ENCODE measurements at places on chromosomes 2 and 18.

GRCh38 chr2:42117923-42118753 is 51.0 kb upstream of the EML4 start:
- DNase-seq: no peak

DNA sequence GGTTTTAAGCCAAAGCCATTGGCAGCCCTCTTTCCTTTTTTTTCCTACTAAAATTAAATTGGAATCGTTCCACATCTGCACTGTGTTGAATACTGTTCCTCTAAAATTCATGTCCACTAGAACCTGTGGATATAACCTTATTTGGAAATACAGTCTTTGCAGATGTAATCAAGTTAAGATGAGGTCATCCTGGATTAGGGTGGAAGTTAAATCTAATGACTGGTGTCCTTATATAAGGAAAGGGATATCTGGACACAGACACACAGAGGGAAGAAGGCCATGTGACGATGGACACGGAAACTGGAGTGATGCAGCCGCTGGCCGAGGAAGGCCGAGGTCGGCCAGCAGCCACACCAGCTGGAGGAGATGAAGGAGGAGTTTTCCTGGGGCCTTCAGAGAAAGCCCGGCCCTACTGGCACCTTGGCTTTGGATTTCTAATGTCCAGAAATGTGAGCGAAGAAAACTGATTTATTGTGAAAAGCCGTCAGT is 49.4 kb downstream of the LONRF2 start:
- DNase-seq: no peak

- no peak for DNase-seq
Measured at GRCh38 chr18:25533218-25533617, 181.3 kb upstream of the ZNF521 start.

DNA sequence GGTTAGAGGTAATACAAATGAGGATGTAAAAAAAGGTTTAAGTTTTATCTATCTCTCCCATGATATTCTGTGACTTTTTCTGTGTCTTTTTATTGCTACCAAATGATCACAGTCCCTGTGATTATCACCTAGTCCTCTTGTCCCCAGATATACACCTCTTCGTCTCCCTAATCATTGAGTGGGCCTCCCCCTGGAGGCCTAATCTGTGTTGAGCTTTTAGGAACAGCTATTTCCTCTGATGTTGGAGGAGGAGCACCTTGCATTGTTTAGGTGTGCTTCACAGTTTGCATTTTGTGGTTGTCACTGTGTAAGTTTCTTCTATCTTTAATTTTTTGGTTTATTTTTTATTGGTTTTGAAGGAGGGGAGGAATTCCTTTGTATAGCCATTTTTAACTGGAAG is 33.3 kb downstream of the CCDC85A start:
- no peak for DNase-seq

GRCh38 chr2:202815548-202816360 is 55.8 kb downstream of the ICA1L start:
- DNase-seq: no peak

GRCh38 chr2:114968748-114969400 is 526.4 kb downstream of the DPP10 start:
- DNase-seq: no peak

GRCh38 chr18:31185186-31185950 is 22.7 kb upstream of the DSC1 start:
- DNase-seq: no peak

DNA sequence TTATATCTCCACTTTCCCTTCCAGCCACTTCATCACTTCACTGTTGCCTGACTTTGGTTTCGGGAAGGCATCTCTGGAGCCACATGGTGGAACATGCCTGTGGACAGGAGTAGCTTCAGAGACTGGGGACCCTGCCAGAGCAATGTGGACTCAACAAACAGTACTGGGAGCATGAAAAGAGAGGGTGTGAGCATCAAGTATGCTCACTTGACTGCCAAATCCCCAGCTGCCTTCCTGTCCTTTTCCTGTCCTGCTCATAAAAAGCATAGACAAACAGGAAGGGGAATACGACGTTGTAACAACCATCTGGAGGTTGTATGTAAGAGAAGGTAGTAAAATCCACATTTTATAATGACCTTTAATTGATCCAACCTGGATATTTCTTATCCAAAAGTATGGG is 61.3 kb upstream of the CSRNP3 start:
- no peak for DNase-seq

GRCh38 chr2:201452922-201453643 is 1.5 kb downstream of the STRADB start:
- DNase-seq: no peak

DNA sequence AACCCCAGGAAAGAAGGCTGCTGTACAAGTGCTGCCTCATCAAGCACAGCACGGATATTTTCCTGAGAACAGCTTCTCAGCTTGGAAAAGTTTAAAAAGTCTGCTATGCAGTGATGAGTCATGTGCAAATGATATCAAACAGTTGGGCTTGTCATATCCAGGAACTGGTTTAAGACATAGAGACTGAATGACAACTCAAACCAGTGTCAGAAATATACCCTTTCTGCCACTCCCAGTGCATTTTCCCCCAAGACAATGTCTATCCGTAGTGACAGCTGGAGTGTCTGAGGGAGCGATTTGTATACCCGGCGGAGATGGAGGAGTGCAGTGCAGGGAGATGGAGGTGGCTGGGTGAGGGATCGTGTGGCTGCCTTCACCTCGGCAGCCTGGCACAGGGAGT is 28.2 kb downstream of the SOX11 start:
- no peak for DNase-seq

DNA sequence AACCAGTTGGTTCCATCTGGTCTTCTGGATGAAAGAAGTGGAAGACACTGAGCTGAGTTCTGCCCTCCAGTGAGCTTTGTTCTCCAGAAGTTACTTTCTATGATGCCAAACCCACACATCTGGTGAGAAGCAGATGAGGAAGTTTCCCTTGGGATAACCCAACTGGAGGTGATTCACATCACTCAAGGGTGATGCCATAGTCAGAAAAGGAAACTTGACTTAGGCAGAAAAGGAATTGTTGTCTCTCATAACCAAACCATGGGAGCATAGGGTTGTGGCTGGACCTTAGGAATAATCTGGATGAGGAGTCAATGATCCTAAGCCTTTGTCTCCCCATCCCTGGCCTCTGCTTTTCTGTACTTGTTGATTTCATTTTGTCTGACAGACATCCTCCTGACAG is 43.7 kb downstream of the CDC42EP3 start:
- no peak for DNase-seq

GRCh38 chr2:101419096-101419663 is 31.9 kb upstream of the CREG2 start:
- DNase-seq: peak; percentile 45

GRCh38 chr2:103738606-103739005 is 976.8 kb downstream of the TMEM182 start:
- no peak for DNase-seq

DNA sequence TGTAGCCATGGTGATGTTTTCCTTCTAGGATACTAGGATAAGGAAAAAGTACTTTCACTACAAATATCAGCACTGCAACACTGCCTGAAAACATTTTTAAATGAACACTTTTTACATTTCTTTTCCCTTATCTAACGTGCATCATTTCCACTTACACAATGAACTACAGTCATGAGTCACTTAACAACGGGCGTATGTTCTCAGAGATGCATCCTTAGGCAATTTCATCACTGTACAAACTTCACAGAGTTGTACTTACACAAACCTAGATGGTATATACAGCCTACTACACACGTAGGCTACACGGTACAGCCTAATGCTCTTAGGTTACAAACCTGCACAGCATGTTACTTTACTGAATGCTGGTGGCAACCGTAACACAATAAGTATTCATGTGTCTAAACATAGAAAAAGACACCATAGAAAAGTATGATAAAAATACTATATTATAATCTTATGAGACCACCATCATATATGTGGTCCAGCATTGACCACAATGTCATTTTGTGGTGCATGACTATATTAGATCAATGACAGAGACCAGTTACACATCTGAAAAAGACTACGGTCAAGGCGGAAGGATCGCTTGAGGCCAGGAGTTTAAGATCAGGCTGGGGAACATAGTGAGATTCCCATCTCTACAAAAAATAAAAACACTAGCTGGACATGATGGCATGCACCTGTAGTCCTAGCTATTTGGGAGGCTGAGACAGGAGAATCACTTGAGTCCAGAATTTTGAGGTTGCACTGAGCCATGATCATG is 39.8 kb downstream of the WDR33 start:
- DNase-seq: no peak

GRCh38 chr2:3527886-3528785 is 8.8 kb upstream of the ADI1 start:
- DNase-seq: no peak

DNA sequence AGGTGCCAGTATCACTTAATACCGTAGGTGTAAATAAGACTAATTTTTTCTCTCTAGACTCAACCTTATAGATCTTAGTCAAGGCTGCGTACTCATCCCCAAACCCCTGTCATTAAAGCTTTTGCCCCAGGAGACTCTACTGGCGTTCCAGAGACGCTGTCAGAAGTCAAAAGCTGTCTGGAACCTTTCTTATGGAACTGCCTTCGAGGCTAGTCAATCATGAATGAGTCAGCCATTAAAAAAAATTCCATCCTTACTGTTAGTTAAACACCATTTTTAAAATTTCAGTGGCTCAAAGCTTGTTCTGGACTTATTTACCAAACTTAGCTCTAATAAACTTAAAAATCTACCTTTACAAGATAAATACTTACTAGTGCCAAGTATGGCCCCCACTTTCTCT is 52.1 kb downstream of the SPRED2 start:
- no peak for DNase-seq

- DNase-seq: no peak
Measured at GRCh38 chr2:128388499-128388941, 69.9 kb upstream of the HS6ST1 start.

DNA sequence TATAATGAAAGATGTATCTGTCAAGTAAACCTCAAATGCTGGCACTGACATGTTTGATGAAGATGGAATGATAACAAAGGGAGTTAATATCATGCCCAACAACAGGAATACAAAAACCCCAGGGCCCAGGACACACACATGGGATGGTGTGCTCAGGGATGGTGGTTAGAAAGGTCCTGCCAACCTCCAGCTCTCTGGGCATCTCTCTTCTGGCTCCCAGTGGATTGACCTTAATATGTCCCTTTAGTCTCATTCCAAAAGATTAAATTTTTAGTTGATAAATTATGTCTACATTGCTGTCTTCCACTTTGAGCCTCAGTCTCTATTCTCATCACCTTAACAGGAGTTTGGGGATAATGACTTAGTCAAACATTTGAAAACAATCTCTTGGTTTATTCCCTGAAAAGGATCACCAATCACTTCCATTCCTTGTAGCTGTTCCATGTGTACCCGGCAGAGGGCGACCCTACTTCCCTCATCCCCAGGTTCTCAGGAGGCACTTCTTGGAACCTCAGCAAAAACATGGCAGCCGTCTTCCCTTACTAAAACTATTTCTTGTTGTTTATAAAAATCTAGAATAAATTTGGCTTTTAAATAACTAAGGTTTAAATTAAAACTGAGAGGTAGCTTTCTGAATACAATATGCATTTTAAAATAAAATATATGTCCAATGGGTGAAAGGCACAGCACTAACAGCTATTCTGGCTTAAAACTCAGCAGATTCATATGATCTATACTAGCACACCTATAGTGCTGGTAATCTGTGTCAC is 29.6 kb downstream of the MCEE start:
- DNase-seq: peak; percentile 28

DNA sequence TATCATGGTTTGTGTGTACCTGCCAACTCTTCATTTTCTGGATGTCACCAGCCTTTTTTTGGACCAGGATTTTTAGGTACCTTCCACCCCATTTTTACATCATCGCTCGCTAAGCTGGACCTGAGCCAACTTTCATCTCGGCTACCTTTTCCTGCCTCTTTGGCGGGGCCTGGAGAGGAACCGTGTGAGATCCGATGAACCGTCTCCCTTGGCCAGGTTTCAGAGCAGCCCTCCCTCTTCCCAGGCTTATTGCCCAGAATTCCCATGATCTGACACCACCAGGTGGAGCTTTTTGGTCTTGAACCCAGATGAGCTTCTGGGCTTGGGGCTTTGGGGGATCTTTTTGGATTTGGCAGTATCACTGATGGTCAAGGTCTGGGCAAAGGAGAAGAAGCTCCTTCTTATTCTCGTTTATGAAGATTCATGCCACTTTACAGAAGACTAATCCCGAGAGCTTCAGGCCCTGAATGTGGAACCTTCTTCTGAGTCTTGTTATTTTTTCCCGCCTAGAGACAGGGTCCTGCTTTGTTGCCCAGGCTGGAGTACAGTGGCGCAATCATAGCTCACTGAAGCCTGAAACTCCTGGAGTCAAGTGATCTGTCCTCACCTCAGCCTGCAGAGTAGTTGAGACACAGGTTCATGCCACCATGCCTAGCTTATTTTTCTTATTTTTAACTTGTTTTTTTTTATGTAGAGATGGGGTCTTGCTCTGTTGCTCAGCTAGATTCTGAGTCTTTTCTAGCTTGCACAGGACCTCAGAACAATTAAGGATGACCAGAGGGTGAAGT is 50.4 kb downstream of the GATA6 start:
- DNase-seq: no peak

DNA sequence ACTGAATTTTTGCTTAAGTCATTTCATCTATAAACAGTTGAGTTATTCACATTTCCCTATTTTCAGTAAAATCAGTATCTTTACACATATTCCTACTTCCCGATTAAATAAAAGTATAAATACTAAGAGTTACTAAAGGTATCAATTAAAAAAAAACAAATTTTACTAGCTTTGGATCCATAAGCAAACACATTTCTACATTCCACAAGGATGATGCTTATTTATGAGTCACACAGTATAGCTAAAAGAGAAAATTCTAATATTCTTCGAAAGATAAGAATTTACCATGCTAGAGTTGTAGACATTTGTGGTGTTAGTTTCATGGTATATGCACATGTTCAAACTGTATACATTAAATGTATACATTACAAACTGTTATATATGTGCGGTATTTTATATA is 23.7 kb downstream of the PGAP1 start:
- DNase-seq: no peak

GRCh38 chr18:37321582-37322491 is 243.8 kb downstream of the CELF4 start:
- DNase-seq: no peak

GRCh38 chr2:84749442-84749841 is 131.4 kb downstream of the TRABD2A start:
- no peak for DNase-seq

- no peak for DNase-seq
Measured at GRCh38 chr2:59196491-59196890, 955.4 kb upstream of the FANCL start.

DNA sequence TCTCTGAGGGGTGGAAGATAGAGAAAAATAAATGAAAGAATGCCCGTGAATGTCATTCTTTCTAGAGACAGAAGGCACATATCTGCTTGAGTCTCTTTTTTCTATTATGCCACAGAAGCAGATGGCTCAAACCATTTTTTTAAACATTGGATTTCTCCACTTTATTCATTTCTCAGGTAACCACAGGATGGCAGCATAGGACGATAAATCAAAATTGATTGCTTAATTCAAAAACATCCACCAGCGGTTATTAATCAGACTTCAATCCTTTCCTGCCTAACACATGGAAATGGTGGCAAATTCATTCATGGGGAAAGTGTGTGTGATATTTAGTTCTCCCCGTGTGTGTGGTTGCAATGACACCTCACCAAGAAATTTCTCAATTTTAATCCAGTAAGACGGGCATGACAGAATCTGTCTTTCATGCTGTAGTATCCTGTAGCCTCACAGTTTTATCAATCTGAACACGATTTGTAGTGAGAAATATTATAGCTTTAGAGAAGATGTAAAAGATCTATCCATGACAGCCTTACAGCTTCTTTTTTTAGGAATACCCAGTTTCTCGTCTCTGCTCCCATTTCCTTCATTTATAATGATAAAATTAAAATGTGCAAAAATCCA is 72.2 kb downstream of the DSC3 start:
- DNase-seq: no peak

GRCh38 chr2:54858021-54858681 is 134.7 kb downstream of the EML6 start:
- no peak for DNase-seq

Data from activated gamma-delta T cell treated with anti-CD3 and anti-CD28 coated beads, Interleukin-2, amount 50 U/mL, for 16 hours (primary cell).